ENCODE measurements at places on chromosomes 13 and 19.

- no peak for DNase-seq
Observed at GRCh38 chr13:50197705-50198104, 182.5 kb downstream of the KCNRG start.

GRCh38 chr19:3879656-3880055 lies 829 bp upstream of the ATCAY start:
- no peak for DNase-seq

DNA sequence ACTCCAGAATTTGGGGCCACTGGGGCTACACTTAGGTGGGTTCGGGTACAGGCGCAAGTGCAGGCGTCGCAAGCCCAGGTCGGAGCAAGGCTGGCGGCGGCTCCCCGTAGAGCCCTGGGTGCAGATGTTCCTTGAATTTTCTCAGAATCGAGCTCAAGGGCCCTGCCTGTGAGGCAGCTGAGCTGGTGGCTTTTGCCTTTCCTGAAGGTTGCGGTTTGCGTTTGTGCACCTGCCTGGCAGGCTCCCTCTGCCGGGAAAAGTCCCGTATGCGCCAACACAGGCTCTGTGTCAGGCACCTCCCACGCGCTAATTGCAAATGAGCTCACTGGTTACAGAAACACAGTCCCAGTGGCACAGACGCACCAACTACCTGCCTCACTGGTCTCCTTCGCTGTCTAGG lies 5.9 kb downstream of the DOHH start:
- no peak for DNase-seq

GRCh38 chr19:55099557-55100506 lies 17.6 kb downstream of the PPP1R12C start:
- no peak for DNase-seq

DNA sequence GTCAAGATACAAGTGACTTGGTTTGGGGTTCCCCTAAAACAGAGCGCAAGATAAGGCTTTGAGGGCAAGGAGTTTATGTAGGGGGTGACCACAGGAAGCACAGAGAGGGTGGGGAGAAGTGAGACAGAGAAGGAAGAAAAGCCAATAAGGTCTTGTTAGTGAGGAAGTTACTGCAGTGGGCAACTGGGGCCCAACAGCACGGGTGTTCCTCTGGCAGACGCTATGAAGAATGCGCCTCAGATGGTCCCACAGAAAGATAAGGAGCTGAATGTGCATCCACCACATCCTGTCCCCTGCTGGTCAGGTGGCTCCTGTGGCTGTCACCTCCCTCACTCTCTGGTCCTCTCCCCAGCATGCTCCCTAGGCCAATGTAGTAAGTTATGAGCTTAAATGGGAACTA lies 333.5 kb downstream of the TSHZ3 start:
- DNase-seq: no peak

DNA sequence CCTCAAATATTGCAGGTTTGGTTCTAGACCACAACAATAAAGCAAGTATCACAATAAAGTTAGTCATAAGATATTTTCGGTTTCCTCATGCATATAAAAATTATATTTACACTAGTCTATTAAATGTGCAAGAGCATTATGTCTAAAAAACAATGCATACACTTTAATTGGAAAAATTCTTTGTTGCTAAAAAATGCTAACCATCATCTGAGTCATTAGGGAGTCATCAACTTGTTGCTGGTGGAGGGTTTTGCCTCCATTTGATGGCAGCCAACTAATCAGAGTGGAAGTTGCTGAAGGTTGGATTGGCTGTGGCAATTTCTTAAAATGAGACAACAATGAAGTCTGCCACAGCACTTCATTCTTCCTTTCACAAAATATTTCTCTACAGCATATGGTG lies 422.3 kb upstream of the GPC6 start:
- DNase-seq: no peak

- no peak for DNase-seq
Observed at GRCh38 chr19:1213391-1214286, 8.1 kb downstream of the STK11 start.

GRCh38 chr19:45475537-45476291 lies 7.9 kb downstream of the FOSB start:
- no peak for DNase-seq

DNA sequence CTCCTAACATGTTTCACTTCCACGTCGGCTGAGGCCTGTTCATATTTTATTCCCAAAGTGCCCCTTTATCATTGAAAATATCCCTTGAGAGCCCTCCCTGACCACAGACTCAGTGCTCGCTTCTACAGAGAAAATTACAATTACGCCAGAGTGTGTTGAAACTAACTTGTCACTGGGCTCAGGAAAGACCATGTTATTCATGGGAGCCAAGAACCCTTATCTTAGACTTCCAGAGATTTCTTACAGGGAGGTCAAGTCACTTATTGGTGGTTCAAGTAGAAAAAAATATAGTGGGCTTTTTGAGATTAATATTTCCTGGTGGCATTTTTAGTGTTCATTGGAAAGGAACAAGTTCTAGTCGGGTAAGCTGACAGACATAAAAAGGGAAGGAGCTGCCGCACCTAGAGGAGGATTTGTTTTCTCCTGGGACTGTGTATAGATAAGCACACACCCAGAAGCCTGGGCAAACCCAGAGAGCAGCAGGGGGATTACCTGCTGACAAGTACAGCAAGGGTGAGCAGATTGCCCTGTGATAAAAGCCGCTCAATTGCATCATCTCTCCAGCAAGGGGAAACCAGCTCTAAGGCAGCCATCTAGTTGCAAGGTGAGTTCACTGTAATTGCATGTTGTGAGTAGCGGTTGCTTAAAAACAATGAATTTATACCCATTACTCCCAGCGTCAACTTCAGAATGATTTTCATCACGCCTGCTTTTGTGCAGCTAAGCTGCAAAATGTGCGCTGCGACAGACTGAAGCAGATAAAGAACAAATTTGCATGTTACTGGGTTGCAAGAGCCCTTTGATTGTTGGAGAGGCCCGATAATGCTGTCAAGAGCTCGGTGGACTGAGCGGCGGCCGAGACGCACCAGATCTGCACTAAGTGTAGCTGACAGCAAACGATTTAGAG lies 46.2 kb downstream of the DCT start:
- DNase-seq: no peak

DNA sequence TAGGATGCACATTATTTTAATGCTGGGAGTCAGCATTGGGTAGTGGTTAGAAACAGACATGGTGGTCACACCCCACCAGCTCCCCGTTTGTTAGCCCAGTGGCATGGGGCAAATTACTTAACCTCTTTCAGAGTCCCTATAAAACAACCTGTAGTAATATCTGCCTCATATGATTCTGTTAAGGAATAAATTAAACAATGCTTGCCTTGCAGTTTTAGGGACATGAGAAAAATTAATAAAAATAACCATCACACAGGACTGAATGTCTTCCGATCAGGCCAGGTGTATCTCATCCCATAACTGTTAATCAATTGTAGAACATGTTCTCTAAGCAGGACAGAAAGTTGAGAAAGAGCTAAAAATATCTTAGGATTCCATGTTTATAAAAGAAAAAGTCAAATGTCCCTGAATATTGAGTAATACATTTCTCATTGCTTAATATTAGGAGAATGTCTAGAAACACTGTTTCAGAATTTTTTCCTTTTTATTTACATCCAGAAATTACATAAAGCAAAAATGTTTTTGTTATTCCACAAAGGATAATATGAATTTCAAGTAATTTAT lies 196.5 kb downstream of the GPC6 start:
- DNase-seq: no peak

DNA sequence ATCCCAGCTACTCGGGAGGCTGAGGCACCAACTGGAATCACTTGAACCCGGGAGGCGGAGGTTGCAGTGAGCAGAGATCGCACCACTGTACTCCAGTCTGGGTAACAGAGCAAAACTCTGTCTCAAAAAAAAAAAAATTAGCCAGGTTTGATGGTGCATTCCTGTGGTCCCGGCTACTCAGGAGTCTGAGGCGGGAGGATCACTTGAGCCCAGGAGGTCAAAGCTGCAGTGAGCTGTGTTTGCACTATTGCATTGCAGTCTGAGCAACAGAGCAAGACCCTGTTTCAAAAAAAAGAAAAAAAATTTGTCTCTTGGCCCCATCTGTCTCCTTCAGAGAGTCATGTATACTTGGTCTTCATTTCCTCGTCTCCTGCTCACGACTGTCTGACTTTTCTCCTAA lies 1.6 kb downstream of the CCDC97 start:
- DNase-seq: no peak

DNA sequence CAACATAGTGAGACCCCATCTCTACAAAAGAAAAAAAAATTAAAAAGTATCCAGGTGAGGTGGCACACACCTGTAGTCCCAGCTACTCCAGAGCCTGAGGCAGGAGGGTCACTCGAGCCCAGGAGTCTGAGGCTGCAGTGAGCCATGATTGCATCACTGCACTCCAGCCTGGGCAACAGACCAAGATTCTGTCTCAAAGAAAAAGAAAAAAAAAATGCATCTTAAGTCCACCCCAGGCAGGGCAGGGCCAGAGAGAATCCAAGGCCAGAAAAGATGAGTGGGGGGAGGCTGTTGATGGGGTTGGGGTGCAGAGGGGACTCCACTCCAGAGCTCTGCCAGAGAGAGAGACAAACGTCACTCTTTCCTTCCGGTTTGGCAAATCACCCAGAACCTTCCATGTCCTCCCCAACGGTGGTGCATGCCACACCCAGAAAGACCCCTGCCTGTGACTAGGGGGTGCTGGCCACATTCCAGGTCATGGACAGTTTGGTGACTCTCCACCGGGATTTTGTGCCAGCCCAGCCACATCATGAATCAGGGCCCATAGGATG lies 431 bp downstream of the FUT3 start:
- no peak for DNase-seq

- DNase-seq: no peak
Observed at GRCh38 chr19:10105509-10106099, 558 bp upstream of the PPAN start.

- no peak for DNase-seq
Observed at GRCh38 chr13:84739021-84739420, 856.7 kb upstream of the SLITRK1 start.

DNA sequence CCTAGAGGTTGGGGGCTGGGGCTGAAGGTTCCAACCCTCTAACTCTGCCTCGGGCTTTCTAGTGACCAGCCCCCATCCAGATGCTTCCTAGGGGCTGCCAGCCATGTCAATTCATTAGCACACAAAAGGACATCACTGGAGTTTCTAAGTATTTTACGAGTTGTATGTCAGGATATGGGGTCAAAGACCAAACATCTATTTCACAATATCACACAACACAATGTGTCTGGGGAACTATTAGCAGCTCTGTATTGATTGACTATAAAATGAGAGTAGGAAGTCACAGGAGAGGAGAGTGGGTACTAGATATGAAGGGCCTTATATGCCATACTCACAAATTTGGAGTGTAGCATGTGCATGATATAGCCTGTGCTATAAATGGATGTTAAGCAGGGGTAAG lies 42.1 kb downstream of the LPAR6 start:
- DNase-seq: no peak

DNA sequence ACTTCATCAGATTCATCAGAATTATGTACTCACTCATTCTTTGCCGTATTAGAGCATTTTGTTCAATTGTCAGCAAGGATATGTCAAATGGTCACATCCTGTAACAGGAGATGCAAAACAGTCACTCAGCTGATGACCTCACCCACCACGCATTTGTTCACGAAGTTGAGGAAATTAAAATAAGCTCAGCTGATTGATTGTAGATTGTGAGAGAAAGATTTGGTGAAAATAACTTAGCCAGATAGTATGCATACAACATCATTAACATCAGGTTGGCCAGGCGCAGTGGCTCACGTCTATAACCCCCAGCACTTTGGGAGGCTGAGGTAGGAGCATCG lies 22.6 kb upstream of the CDC16 start:
- no peak for DNase-seq

- peak; percentile 65 for DNase-seq
Observed at GRCh38 chr19:1853295-1854038, 5.2 kb upstream of the REXO1 start.

GRCh38 chr13:42752731-42753130 lies 28.7 kb upstream of the FAM216B start:
- no peak for DNase-seq

DNA sequence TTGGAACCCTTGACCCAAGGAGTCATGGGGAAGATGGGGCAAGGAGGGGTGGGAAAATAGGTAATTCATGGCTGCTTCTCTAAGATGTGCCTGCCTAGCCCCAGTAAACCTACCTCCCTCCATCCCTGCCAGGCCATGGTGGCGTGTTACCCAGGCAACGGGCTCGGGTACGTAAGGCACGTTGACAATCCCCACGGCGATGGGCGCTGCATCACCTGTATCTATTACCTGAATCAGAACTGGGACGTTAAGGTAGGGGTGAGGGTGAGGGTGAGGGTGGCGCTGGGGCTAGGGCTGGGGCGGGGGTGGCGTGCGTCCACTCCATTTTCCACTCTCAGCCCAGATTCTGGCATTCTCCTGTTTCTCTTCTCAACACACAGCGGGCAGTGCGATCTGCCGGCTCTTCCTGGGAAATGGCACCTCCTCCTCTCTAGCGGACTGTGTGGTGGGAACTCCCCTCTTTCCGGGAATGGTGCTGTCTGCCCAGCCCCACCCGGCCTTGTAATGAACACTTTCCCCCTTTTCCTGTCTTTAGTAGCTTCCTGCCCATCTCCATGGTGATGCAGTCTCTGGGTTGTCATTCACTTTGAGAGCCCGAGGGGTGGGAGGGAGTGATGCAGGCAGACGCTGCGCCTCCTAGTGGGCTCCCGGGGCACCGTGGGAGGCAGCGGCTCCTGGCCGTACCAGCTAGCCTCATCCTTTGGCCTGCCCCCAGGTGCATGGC lies 7.6 kb downstream of the EGLN2 start:
- DNase-seq: peak; percentile 56

DNA sequence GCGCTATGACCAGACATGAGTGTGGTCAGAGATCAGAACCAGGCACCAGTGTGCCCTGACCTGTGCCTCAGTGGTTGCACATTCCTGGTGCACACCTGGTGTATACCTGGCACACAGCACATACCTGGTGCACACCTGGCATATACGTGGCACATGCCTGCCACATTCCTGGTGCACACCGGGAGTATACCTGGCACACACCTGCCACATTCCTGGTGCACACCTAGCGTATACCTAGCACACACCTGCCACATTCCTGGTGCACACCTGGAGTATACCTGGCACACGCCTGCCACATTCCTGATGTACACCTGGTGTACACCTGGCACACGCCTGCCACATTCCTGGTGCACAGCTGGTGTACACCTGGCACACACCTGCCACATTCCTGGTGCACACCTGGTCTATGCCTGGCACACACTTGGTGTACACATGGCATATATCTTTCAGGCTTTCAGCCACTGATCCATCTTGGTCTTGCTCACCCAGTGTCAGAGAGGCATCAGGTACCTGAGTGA lies 61.3 kb upstream of the ADGRL1 start:
- DNase-seq: no peak
